ENCODE measurements at places on chromosomes 3 and 15.

DNA sequence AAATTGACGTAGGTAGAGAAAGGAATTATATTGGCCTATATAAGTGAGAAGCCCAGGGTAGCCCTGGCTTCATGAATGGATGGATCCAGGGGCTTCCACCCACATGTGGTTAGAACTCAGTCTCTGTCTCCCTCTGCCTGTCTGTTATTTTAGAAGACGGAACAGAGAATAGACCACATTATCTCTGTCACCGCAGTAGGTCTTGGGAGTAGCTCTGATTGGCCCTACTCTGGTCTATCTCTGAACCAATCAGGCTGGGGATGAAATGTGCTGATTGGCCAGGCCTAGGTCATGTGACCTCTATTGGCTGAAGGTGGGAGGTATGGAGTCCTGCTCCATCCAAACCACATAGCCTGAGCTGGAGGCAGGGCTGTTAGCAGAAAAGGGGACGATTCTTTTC is 143.0 kb upstream of the PRR23C start:
- DNase-seq = no peak

- DNase-seq = no peak
Observed at GRCh38 chr15:31799715-31800321, 230.5 kb upstream of the CHRNA7 start.

- no peak for DNase-seq
Observed at GRCh38 chr15:77384086-77384485, 35.8 kb downstream of the PEAK1 start.

DNA sequence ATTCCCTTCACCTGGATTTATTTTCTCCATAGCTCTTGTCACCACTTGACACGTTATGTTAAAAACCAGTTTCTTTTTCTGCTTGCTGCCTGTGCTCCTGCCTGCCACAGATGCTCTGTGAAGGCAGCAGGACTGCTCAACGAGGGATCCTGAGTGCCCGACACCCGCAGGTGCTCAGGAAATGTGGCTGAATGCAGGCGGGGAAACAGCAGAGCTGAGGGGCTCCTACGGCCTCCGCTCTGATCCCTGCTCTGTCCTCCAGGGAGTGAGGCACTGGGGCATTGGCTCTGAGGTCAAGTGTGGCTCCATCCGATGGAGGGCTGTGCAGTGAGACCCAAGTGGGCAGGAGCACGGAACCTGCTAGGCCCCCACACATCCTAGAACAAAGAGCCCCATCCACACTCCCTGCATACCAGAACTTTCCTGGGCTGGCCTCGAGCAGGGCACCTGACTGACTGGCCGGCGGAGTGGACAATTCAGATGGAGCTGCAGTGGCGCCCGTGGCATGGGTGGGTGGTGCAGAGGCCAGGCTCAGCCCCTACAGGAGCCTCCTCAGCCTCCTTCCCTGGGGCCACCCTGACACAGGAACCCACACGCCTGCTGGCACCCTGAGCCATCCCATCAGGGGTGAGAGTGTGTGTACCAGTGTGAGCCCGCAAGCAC is 27.9 kb downstream of the IQSEC1 start:
- no peak for DNase-seq

DNA sequence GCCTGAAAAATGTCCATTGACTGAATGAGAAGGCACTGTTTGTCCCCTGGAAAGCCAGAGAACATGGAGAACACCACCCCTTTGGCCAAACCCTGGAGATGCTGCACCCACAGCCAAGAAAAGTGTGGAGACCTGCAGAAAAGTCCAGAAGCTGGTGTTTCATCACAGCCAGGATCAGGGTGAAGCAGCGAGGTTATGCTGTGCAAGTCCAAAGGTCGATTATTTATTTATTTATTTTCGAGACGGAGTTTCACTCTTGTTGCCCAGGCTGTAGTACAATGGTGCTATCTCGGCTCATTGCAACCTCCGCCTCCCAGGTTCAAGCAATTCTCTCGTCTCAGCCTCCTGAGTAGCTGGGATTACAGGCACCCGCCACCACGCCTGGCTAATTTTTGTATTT is 5.5 kb upstream of the CTSH start:
- no peak for DNase-seq

DNA sequence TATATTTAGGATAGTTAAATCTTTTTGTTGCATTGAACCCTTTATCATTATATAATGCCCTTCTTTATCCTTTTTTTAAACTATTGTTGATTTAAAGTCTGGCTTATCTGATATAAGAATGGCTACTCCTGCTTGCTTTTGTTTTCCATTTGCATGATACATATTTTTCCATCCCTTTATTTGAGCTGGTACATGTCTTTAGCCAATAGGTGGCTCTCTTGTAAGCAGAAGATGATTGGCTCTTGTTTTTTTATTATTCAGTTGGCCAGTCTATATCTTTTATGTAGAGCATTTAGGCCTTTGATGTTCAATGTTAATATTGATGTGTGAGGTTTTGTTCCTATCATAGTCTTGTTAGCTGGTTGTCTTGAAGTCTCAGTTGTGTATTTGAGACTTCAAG is 99.5 kb upstream of the MCTP2 start:
- DNase-seq = no peak

DNA sequence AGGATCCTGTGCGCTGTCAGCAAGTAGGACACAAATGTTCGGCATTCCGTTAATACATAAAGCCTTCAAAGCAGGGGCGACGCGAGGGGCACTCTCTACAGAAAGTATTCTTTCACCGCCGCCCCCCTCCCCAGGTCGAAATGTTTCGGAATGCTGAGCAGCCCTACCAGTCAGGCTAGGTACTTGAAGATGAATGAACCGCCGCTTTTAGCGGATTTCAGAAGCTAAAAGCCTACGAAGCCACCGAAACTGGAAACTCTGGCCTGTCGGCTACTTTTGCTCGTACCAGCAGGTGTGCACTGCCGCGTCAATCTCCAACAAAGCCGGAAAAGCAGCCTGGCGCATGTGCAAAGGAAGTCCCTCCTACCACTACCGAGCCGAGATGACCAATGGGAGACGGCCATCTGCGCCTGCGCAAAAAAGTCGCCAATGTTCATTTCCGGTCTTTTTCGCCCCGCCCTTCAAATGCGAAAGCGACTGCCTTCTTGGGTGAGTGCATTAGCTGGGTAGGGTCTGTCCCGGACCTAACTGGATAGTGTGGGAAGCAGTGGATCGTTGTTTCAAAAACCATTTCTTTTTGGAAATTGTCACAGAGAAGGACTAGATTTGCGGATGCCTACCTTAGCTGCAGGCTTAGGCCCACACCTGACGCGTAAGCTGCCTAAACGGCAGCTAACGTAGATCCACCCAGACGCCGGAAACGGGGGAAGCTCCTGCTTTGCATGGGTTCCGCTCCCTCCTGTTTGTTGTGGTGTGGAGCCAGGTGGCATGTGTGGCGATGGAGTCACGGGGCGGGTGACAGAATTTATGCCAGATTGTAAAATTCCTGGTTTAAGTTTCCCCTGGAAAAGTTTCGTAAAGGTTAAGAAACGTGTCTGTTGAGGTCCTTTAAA is at the start of gene WDR5B:
TSS of gene WDR5B (minus strand) at position 301 of the 893 bp plus-strand sequence. CDS start 534 bp downstream, outside the sequence.
- DNase-seq = no peak

DNA sequence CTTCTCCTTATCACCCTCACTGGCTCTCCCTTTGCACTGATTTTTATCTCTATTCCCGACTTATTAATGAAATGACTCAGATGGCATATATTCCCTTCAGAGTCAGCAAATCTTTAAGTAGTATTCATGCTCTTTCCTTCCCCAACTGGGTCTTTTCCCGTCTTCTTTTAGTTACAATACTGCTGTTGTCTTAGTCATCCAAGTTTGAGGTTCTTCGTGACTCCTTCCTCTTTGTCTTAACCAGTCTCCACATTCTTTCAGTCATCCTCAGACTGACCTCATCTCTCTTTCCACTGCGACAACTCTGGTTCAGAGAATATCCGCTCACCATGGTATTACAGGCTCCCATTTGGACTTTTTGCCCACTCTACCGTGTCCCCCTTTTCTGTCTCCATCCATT is 12.4 kb downstream of the WDR5B start:
- no peak for DNase-seq

GRCh38 chr3:117091676-117092075 is 382.1 kb downstream of the TUSC7 start:
- no peak for DNase-seq

GRCh38 chr3:54988838-54989630 is 61.2 kb upstream of the LRTM1 start:
- no peak for DNase-seq

DNA sequence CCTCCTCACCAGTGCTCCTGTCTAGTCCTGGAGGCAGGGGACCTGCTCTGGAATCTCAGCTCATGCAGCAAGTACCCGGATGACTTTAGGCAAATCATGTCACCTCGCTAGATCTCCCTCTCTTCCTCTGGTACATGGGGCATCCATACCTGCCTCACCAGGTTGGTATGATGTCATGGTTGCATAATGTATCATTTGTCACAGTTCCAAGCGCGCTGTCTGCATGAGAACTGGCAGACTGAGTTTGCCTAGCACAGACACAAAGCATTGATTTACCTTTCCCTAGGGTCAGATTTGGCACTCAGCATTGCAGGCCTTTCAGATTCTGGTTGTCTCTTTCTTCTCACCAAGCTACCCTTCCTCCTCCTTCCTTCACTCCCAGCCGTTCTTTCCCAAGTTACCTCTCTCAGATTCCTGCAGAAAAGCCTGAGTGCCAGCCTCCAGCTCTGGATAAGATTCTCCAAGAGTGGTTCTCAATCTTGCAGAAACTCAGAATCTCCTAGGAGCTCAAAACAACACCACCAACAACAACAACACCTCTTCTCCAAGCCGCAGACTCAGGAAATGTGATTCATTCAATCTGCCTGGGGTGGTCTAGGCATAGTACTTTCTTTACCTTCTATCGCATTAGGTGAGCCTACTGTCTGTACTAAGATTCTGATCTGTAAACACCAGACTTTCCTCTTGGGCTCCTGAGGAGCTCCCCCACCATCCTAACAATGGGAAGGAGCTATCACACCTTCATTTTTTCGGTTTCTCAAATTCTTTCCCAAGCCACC is 29.5 kb downstream of the FAM43A start:
- no peak for DNase-seq

DNA sequence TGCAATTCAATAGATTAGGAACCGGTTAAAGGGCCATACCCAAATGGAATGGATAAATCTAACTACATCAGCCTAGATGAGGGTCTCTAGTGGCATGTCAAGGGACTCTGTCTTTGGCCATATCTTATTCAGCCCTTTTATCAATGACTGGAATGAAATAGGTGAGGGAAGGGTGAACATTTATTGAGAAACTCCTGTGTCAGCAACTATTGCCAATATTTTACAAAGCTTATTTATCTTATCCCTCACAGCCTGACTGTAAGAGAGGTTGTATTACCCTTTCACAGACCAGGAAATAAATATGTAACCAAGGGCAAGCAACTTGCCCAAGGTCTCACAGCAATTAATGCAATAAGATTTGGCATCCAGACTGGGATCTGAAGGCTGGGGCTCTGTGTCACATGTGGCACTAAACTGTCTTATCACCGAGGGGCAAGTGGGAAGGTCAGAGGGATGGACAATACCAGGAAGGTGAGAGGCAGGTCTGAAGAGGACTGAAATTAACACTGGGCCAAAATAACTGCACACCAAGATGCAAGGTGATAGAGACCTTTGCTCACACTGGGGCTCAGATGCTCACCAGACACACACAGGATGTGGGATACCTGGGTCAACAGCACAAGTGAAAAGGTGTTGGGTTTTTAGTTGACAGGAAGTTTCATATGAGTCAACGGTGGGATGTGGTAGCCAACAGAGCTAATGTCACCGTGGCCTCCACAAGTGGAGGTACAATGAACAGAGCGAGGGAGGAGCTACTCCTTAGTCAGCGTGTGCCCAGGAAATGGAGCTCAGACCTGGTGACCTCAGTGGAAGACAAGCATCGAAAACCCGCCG is 261.3 kb downstream of the RPLP1 start:
- DNase-seq = no peak

- no peak for DNase-seq
Observed at GRCh38 chr3:143885780-143886427, 37.6 kb upstream of the SLC9A9 start.

DNA sequence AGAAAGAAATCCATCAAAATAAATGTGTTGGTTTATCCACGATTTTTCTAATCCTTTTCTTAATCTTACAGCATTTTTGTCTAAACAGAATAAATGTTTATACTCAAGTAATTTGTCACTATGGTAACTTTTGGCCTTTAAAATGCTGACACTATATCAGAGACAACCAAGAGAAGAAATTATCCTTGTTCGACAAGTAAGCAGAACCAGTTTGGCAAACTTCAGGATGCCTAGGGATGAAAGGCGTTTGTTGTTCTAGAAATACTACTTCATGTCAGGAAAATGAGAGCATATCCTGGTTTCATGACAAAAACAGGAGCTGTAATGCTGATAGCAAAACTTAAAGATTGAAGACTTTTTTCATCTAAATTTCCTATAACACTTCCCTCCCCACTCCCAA is 308.0 kb upstream of the ATP11B start:
- DNase-seq = no peak

DNA sequence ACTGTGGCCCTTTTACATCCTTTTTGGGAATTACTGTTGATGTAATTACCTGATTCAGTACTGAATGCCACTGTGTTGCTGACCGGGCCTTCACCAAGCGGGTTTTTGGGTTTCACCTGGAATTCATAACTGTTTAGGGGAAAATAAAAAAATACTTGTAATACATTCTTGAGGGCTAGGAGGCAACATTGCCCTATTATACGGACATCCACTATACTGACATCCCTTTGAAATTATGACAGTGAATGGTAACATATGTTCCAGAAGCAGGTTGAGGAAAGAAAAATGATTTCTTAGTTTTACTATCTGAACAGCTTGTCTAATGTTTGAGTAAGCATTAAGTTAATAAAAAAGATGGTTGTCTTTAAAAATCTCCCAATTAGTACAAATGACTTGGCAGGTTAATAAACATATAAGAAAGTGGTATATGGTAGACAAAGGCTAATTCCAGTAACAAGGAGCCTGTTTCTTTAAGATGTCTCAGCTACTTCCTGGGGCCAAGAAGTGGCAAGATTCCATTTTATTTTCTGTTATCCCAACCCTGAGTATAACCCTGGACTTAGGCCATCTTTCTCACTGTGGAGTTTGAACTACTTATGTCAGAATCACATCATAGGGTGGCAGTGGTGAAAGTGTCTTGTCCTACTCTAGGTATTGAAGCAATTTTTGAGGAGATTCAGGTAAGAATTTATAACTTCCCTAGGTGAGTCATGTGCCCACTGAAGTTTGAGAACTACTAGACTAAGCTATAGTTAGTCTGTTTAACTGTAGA is 45.5 kb downstream of the TFG start:
- no peak for DNase-seq

DNA sequence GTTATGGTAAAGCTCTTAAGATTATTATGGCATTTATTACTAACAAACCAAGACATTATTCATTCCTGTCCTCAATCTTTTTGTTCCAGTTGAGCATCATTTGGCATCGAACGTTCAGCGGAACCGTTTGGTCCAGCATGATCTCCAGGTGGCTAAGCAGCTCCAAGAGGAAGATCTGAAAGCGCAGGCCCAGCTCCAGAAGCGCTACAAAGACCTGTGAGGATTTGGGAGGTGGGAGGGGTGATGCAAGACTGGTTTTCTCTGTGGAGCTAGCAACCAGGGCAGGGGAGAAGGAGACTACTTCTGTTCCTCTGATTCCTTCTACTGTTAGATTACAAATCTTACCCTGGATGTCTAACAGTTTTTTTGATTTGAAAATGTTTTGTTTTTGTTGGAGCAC is 27.6 kb upstream of the UTS2B start:
- no peak for DNase-seq

Measured in activated naive CD4-positive, alpha-beta T cell (primary cell).